ENCODE measurements at places on chromosomes 7 and 10.

GRCh38 chr7:47335557-47336471 is 246.1 kb downstream of the TNS3 start:
- no peak overlapping the region for H3K4me3 ChIP-seq
- H3K27ac ChIP-seq, result peak overlapping the region; percentile 83
- peaks cover 54% of the 10 kb centered on the region for H3K4me1 ChIP-seq
- peaks cover 11% of the 10 kb centered on the region for H3K27me3 ChIP-seq

GRCh38 chr7:134502463-134503371 is 24.6 kb upstream of the AKR1B10 start:
- no peak for DNase-seq
- no peaks in the 10 kb centered on the region for H3K4me1 ChIP-seq
- peaks cover 5% of the 10 kb centered on the region for H3K27me3 ChIP-seq
- no peak overlapping the region for H3K27ac ChIP-seq
- no peak overlapping the region for H3K4me3 ChIP-seq

- no peaks in the 10 kb centered on the region for H3K27me3 ChIP-seq
- H3K4me3 ChIP-seq, result no peak overlapping the region
- H3K27ac ChIP-seq, result no peak overlapping the region
Observed at GRCh38 chr10:73209705-73210104, 37.4 kb downstream of the DNAJC9 start.

DNA sequence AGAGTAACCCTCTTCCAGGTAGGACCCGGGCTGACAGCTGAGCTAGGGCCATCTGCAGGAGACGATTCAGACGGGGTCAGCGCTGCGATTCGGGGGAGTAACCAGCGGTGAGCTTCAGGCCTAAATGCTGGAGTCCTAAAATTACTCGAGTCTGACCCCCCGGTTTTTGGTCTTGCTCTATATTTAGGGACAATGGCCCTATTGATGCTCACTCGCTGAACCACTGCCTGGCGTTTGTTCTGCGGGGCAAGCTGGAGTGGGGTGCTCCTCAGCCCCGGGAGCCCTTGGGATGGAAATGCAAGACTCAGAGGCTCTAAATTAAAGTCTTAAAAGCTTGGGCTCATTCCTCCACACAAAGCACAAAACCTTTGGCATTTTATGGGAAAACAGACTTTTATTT is 120.0 kb downstream of the PRKAG2 start:
- H3K27me3 ChIP-seq, result peaks cover 26% of the 10 kb centered on the region
- H3K36me3 ChIP-seq, result no peaks in the 10 kb centered on the region
- peaks cover 65% of the 10 kb centered on the region for H3K4me1 ChIP-seq
- peak overlapping the region; percentile 57 for H3K27ac ChIP-seq
- H3K4me3 ChIP-seq, result peak overlapping the region; percentile 35

GRCh38 chr10:6221971-6222751 is 19.4 kb downstream of the PFKFB3 start:
- no peaks in the 10 kb centered on the region for H3K4me1 ChIP-seq
- H3K27ac ChIP-seq, result peak overlapping the region; percentile 57
- no peak for DNase-seq
- peaks cover 77% of the 10 kb centered on the region for H3K36me3 ChIP-seq

GRCh38 chr10:88181902-88182600 is 318.6 kb downstream of the PTEN start:
- H3K4me3 ChIP-seq, result no peak overlapping the region
- H3K27ac ChIP-seq, result no peak overlapping the region
- peaks cover 4% of the 10 kb centered on the region for H3K27me3 ChIP-seq
- no peak for DNase-seq
- H3K4me1 ChIP-seq, result no peaks in the 10 kb centered on the region

DNA sequence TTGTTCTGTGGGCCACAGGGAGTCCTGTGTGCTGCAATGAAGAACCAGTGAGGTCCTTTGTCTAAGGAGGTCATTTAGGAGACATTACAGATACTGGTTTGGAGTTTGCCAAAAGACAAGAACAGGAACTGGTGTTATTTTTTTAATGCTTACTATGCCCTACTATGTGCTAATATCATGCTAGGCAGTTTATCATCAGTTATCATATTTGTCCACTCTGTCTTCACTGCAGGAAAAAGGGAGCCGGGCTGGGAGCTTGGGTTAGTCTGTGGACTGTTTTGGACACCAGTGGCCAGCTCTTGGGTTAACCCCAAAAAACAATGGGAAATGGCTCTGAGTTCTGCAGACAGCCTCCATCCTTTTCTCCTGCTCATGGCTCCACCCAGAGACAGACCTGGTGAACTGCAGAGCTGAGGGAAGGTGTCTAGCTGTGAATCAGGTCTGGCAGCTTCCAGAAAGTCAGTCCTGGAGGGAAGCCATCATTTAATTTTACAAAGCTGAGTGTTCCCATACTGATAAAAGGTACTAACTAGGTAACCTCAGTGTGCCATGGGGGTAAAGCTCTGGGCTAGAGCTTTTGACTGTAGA is 101.2 kb upstream of the ZNF746 start:
- no peak overlapping the region for H3K27ac ChIP-seq
- peaks cover 51% of the 10 kb centered on the region for H3K36me3 ChIP-seq
- H3K4me3 ChIP-seq, result no peak overlapping the region
- H3K27me3 ChIP-seq, result no peaks in the 10 kb centered on the region

Measured in nephron progenitor cell (in vitro differentiated cells).